ENCODE measurements at places on chromosomes 13 and 19.
A peak's percentile ranks its signal among the peaks of the same experiment; 100 is the strongest.

- peak; percentile 8 for DNase-seq
These were observed 1575.5 kb upstream of the SPRY2 start for GRCh38 chr13:81916461-81916860.

GRCh38 chr19:804419-805165 lies 7.3 kb downstream of the PTBP1 start:
- DNase-seq: no peak

DNA sequence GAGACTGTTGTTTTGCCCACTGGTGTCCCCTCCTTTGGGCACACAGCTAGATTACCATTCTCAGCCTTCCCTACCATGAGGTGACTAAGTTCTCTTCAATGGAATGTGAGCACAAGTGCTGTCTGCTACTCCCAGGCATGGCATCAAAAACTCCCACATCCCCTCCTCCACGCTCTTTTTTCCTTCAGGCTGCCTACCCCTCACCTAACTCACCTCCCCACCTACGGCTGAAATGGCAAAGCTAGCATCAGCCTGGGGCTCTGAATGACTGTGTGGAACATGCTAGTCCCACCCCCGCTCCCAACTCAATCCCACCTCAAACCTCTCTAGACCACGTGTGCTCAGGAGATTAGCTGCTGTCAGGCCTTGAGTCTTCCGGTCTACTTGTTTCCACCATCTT lies 512.2 kb downstream of the DIAPH3 start:
- DNase-seq: no peak

DNA sequence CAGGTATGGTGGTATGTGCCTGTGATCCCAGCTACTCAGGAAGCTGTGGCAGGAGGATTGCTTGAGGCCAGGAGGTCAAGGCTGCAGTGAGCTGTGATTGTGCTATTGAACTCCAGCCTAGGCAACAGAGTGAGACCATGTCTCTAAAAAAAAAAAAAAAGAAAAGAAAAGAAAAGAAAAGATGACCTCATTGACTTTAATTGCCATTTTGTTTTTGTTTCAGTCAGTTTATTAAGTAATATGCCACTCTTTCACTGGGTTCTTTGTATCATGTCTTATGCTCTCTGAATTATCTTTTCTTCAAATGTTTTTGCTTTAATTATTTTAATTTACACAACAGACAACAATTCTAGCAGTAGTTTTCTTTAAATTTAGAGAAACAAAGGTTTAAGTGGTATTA lies 293.8 kb downstream of the TSHZ3 start:
- DNase-seq: no peak

GRCh38 chr19:10269333-10270179 lies 1.4 kb upstream of the ICAM1 start:
- DNase-seq: peak; percentile 87

DNA sequence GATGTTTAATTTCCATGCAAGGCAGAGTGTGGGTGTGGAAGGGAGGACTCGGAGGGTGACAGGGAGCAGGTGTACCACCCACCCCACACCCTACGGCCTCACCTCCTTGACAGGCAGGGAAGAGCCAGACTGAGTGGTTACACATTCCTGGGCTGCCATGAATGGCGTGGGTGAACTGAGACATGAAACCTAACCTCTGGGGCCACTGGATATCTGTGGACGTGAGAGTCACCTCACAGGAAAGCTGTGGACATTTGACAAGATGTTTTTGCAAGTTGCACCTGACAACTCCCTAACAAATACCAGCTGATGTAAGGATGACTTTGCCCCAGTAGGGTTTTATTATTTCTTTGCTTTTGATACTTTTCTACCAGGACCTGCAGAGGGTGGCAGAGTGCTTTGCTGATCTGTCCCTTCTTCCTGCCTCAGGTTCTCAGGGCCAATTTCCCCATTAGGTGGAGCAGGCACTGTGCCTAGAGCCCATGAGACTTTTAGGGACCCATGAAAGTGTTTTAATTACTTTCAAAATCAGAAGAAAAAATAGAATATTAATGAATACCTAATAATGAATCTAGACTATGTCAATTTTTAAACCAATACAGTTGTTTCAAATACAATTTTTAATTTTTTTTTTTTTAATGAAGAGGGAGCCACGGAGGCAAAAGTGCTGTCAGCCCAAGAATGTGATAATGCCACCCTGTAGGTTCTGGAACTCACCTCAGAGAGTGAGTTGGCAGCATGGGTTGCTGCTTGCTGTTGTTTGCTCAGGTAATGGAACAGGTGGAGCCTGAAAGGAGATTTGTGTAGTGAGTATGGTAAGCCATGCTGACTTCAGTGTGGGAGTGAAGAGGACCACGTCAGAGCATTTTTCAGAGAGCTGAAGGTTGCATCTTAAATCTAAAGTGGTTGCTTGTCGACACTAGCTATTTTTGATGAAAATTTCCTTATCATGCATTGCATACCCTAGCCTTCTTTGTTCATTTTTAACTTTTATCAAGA lies 58.0 kb upstream of the CYSLTR2 start:
- peak; percentile 75 for DNase-seq

- no peak for DNase-seq
These were observed 153.5 kb downstream of the LMO7 start for GRCh38 chr13:75789451-75790197.
